RCC 7860 (cell line): ENCODE measurements at places on chromosomes 11 and 22.

DNA sequence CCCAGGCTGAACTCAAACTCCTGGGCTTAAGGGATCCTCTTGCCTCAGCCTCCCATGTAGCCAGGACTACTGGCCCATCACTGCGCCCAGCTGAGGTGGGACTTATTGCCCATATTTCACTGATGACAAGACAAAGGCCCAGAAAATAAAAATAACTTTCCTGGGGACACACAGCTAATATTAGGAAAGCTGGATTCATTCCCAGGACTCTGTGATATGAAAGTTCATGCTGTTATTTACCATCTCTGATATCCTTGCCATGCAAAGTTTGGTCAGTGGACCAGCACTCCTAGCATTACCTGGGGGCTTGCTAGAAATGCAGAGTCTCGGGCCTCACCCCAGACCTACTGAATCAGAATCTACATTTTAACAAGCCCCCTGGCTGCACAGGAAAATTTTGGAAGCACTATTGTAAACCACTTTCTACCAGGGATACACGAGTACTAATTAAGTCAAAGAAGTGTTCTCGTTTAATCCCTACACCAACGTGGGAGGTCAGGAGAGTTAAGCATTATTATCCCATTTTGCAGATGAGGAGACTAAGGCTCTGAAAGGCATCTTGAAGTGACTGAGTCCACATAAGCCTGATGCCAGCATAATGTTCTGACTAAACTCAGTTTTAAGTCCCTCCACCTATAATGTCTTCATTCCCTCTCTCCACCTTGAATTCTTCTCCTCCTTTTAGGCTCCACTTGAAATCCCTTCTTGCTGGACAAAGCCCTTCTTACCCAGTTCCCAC lies 2.5 kb upstream of the FAM83F start:
- DNase-seq, result no peak

DNA sequence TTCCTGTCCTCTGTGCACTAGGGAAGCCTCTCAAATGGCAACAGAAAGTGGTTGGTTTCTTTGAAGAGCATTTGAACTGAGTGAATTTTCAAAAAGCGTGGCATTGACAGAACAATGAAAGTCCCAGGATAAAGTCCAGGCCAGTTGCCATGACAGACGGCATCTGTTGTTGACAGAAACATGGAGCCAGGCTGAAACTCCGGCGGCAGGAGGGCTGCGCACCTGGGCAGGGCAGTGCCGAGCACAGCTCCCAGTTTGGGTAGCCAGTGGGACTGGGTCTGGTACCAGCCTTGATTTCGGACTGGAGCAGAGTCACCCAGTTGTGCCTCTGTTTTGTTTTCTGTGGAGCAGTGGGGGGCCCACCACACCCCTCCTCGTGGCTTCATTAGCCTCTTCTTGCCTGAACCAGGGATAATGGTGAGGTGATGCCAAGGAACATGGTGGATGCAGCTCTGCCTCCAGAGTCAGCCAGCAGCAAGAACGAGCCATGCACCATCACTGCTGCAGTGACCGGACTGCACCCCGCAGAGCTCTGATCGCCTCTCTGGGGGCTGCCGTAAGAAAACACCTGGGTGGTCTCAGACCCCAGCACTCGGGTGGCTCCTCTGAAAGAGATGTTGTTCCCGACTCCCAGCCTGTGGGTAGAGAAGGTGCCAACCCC lies 9.8 kb upstream of the SEPTIN5 start:
- no peak for DNase-seq

GRCh38 chr11:15720460-15720859 lies 605.7 kb downstream of the INSC start:
- no peak for DNase-seq

GRCh38 chr11:106086135-106086534 lies 8.7 kb downstream of the AASDHPPT start:
- no peak for DNase-seq

DNA sequence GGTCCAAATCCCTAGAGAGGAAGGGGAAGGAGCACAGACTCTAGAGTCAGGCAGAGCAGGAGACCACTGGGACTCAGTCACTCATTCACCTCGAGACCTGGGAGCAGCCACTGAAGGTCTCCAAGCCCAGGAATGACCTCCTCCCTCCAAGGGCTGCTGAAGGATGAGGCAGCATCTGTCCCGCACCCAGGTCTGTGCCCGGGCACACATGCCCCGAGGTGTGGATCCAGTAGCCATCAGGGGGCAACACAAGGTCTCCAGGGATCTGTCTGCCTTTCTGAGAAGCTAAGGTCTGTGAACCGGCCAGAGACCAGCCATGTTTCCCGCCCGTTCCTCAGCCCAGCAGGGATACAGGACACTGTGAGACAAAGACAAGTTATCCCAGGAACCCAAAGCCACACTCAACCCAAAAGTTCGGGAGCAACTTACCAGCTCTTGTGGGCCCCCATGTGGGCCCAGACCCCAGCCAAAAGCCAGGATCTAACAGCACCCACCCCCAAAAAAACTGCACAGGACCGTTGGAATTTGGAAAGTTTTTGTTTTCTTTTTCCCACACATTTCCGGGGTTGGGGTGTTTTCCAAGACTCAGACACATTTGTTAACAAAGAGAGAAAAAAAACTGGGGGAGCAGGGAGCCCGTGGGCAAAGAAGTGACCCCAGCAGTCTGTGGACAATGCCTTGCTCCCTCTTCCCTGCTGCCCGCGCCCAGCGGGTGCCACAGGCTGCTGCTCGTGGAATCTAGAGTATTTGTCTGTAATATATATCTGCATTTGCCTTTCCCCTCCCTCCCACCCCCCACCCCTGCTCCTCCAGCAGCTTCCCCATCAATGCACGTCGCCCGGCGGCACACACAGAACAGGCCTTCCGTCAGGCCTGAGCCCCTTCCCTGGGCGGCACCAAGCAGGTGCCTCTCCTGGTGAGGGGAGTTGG lies 14.9 kb downstream of the SLC22A12 start:
- DNase-seq, result no peak

- DNase-seq, result no peak
Observed at GRCh38 chr11:78450866-78451265, 33.2 kb upstream of the GAB2 start.

DNA sequence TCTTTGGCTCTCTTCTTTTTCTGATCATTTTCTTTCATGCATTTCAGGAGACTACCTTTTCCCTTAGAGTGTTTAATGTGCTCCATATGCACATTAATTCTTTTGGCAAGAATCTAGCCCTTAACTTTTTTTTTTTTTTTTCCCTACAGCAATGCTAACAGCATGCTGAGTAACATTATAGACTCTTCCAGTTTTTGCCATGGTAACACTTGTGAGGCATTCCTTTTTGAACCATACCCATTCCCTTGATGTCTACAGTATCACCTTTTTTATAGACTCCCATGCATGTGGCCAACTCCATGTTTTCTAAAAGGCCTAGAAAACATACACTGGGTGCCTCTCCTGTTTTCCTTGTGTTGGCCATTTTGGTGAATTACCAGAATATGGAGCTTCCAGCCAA lies 2.9 kb upstream of the MRPL17 start:
- no peak for DNase-seq
